ENCODE measurements at places on chromosomes 6 and 20.

DNA sequence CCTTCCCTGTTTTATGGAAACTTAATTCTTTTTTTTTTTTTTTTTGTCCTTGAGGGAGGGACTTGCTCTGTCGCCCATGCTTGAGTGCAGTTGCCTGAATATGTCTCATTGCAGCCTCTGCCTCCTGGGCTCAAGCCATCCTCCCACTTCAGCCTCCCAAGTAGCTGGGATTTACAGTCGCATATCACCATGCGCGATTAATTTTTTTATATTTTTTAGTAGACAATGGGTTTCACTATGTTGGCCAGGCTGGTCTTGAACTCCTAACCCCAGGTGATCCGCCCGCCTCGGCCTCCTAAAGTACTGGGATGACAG lies 654 bp downstream of the TMEM14C start:
- no peak for DNase-seq

DNA sequence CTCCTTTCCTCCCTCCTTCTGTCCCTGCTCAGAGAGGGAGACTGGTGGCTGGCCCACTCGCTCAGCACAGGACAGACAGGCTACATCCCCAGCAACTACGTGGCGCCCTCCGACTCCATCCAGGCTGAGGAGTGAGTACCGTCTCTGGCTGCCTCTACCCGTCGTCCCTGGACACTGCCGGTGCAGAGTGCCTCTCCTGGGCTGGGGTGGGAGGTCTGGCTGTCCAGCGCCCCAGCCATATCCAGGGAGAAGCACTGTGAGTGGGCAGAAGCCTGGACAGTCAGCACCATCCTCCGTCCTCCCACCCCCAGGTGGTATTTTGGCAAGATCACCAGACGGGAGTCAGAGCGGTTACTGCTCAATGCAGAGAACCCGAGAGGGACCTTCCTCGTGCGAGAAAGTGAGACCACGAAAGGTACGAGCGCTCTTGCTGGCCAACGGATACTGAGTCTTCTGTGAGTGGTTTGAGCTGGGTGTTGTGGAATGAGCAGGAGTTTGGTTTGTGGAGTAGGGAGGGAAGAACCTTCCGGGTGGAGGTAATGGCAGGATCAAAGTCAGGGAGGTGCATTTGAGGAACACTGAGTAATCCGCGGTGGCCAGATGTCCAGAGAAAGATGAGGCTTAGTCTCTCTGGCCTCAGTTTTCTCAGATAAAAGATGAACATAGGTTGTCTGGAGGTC lies 48.1 kb downstream of the SRC start:
- no peak for DNase-seq

GRCh38 chr6:41488433-41489119 lies 57.6 kb upstream of the FOXP4 start:
- DNase-seq: no peak

DNA sequence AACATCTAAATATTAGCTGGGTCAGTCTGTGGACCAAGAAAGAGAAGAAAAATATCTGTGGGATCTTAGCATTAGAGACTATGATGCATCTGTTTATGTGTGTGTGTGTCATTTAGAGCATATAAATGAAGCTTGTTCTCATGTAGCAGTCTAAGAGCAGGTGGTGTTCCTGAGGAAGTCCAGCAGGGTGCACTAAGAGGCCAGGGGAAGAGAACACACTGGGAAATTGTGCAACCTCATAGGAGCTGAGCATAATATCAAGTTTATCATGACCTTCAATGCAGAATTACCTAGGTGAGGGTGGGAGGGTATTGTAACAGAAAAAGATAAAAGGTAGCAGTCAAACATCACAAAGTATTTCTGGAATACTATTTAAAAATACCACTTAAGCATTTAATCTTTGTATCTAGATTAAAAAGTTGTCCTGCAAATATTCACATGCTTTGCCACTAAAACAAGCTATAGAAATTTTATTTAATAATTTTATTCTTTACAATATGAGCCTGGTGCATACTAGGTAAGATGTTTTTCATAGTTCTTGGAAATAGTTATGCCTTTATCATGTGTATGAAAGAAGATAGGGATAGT lies 80.5 kb downstream of the SMPDL3A start:
- no peak for DNase-seq

DNA sequence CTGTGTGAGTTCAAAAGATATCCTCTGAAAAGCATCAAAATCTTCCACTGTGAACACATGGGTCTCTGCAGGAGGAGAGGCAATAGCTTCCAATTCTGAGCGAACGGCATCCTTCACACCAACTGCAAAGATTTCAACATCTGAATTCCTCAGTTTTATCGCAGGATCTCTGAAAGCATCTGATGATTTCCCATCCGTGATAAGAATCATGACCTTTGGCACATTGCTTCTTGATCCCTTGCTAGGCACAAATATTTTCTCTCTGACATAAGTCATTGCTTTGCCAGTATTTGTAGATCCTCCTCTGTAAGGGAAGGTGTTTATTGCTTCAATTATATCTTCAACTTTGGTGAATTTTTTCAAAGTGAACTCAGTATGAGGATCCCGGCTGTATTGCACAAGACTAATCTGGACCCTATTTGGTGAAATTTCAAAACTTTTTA lies 22.7 kb downstream of the COL12A1 start:
- no peak for DNase-seq
